ENCODE measurements at places on chromosomes 1 and 21.

DNA sequence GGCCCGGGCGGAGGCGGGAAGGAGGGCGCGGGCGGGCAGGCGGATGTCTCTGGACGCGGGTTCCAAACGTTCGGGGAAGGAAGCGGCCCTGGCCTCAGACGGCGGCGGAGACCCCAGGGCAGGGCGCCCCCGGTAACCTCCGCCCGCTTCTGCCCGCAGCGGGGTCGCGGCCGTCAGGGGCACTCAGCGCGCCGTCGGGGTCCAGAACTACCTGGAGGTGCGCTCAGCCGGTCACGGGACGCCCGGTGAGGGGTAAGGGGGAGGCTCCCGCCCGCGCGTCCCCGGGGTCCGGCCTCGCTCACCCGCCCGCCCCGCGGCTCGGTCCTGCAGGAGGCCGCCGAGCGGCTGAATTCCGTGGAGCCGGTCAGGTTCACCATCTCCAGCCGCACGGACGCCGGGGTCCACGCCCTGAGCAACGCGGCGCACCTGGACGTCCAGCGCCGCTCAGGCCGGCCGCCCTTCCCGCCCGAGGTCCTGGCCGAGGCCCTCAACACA, 406 bp downstream of the PUSL1 start:
- no peak for DNase-seq

DNA sequence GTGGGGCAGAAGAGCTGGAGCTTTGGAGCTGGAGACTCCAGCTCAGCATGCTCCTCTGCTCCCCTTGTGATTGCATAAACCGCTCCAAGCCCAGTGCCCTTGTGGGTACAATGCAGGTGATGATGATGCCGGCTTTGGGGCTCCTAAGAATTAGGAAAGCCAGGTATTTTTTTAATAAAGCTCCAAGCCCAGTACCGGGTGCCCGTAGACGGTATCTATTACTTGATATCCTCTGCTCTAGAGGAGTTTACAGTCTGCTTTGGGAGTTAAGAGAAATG, 27.2 kb downstream of the TENT5C start:
- no peak for DNase-seq

DNA sequence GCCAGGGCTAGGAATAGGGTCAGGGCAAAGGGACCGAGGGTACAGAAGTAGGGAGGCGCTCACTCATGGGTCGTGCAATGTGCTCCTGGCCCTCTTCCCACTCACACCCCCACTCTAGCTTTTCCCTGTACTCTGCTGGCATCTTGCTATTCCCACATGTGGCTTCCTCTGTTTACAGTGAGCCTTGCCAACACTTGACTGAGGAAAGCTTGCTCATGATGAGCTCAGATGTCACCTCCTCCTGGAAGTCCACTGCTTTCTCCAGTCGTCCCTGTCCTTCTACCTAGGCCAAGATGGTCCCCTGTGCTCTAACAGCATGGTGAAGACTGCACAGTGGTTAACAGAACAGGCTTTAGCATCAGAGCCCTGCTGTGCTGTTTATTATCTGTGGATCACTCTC, 8.0 kb upstream of the RIMS3 start:
- DNase-seq = no peak

GRCh38 chr1:245605480-245606156, 450.8 kb downstream of the KIF26B start:
- peak; percentile 95 for DNase-seq

- no peak for DNase-seq
Measured at GRCh38 chr21:28261298-28261697, 731.4 kb downstream of the LTN1 start.

DNA sequence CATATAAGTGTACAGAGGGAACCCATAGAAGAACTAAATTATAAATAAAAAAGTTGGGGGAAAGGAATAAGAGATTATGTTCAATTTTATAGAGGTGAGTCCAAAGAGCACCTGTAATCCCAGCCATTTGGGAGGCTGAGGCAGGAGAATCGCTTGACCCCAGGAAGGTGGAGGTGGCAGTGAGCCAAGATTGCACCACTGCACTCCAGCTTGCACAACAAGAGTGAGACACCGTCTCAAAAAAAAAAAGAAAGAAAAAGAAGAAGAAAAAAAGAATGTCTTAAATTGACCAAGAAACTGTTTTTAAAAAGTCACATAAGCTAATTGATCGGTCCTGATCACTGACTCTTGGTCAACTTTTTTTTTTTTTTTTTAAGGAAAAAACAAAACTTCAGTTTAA, 19.1 kb upstream of the ATF3 start:
- DNase-seq = no peak

Data from fibroblast of skin of scalp (primary cell).